ENCODE measurements at places on chromosomes 1 and 21.
A peak's percentile ranks its signal among the peaks of the same experiment; 100 is the strongest.

GRCh38 chr1:223444411-223444810, 51.2 kb downstream of the CCDC185 start:
- peaks cover 7% of the 10 kb centered on the region for H3K27me3 ChIP-seq
- H3K36me3 ChIP-seq: no peaks in the 10 kb centered on the region
- no peak overlapping the region for H3K4me3 ChIP-seq
- no peak for DNase-seq
- no peak overlapping the region for H3K27ac ChIP-seq

DNA sequence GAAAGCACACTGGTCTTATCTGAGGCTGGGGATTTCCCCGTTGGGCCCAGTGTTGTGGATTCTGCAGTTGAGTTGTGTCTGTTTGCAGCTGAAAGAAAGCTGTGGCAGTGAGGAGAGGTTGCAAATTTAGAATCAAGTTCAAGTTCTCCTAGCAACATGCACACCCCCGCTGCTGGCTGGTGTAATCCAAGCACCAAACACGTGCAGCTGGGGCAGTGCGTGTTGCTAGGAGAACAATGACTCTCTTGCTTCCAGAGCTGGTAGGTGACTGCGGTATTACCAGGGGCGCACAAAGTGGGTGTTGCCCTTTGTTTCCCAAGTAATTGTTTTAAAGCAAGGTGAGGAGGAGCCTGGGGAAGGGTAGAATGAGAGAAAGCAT, 91.5 kb downstream of the IER5 start:
- peaks cover 21% of the 10 kb centered on the region for H3K27me3 ChIP-seq
- DNase-seq: peak; percentile 69
- no peaks in the 10 kb centered on the region for H3K36me3 ChIP-seq
- H3K4me1 ChIP-seq: peaks cover 26% of the 10 kb centered on the region
- H3K4me3 ChIP-seq: peak overlapping the region; percentile 59

DNA sequence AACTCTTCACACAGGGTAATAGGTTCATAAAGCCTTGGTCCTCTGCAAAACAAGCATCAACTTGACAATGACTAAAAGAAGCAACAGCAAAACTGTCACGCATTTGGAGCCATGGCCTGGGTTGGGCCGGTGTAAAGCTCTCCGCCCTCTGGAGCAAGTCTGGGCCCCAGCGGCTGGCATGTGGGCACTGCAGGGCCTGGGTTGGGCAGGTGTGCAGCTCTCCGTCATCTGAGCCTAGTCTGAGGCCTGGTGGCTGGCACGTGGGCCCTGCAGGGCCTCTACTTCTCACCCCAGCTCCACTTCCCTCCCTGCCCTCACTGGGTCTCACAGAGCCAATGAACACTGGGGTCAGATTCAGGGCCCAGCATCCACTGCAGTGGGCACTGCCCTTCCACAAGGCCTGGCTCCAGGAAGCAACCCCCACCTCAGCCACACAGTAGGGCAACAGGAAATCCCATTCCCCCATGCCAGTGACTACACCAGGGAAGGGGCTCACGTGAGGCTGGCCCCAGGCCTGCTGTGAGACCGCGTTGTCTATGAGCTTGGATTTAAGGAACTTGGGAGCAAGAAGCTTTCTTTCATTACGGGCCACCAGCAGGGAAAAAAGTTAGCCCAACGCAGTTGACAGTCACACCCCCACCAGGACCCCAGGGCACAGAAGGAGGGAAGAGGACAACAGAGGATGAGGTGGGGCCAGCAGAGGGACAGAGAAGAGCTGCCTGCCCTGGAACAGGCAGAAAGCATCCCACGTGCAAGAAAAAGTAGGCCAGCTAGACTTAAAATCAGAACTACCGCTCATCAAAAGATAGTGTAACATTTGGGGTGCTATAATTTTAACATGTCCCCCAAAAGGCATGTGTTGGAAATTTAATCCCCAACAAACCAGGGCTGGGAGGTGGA, 52.7 kb downstream of the NPHP4 start:
- no peaks in the 10 kb centered on the region for H3K27me3 ChIP-seq
- no peak overlapping the region for H3K4me3 ChIP-seq
- no peaks in the 10 kb centered on the region for H3K4me1 ChIP-seq
- H3K27ac ChIP-seq: no peak overlapping the region
- peak; percentile 39 for DNase-seq
- peaks cover 28% of the 10 kb centered on the region for H3K36me3 ChIP-seq

GRCh38 chr1:20329793-20330542, 39.3 kb downstream of the VWA5B1 start:
- H3K4me1 ChIP-seq: peaks cover 12% of the 10 kb centered on the region
- peaks cover 37% of the 10 kb centered on the region for H3K27me3 ChIP-seq
- no peak for DNase-seq

GRCh38 chr1:10653370-10654125, 142.9 kb downstream of the CASZ1 start:
- no peak overlapping the region for H3K27ac ChIP-seq
- H3K27me3 ChIP-seq: no peaks in the 10 kb centered on the region
- DNase-seq: no peak
- H3K4me1 ChIP-seq: peaks cover 4% of the 10 kb centered on the region
- H3K36me3 ChIP-seq: no peaks in the 10 kb centered on the region
- H3K4me3 ChIP-seq: no peak overlapping the region

DNA sequence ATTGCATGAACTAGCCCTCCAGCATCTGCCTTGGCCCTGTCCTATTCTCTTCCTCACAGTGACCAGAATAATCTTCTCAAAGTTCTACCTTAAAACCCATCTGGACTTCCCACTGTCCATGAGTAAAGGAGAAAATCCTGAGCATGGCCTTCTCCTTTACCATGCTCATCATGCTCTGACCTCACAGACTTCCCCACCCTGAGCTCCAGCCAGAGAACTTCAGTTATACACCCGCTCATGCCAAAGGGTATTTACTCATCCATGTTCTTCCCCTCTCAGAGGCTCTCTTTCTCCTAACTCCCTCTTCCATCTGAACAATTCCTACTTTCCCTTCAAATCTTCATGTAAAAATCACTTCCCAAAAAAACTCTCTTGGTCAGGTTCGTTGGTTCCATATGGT, 188.4 kb downstream of the SETD4 start:
- no peaks in the 10 kb centered on the region for H3K4me1 ChIP-seq
- H3K27ac ChIP-seq: no peak overlapping the region
- H3K27me3 ChIP-seq: peaks cover 10% of the 10 kb centered on the region
- no peak overlapping the region for H3K4me3 ChIP-seq
- DNase-seq: no peak
- H3K36me3 ChIP-seq: no peaks in the 10 kb centered on the region

GRCh38 chr1:28193701-28194161, 17.2 kb upstream of the PTAFR start:
- H3K4me3 ChIP-seq: no peak overlapping the region
- H3K36me3 ChIP-seq: peaks cover 10% of the 10 kb centered on the region
- H3K4me1 ChIP-seq: peaks cover 11% of the 10 kb centered on the region
- no peak for DNase-seq

DNA sequence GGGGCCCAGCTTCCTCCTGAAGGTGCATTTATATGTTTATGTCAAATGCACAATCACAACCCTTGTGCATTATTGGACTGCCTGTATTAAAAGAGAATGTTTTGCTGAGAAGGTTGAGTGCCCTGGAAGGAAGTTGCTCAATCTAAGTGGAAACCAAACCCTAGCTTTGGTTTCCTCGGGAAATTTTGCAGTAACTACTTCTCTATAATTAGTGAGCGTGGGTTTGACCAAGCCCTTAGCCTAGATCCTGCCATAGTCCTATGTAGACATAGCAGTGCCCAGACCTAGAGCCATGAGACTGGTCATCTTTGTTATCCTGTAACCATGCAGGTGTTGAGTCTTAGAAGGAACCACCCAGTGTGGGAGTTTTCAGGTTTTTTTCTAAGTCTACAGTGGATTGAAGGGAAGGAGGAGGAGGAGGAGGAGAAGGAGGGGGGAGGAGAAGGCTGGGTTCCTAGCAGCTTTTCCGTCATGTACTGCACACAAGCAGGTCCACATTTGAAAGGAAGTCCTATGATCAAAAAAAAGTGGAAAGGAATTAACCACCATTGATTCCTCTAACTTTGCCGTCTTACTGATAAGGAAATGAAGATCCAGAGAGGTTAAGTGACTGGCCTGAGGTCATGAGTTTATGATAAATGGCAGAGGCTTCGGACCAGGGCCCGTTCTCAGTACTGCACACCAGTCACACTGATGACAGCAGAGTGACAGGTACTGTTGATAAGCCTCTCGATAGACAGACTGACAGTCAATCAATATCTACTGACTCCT, 72.2 kb upstream of the LYST start:
- H3K4me1 ChIP-seq: peaks cover 5% of the 10 kb centered on the region
- H3K27ac ChIP-seq: no peak overlapping the region
- H3K36me3 ChIP-seq: no peaks in the 10 kb centered on the region
- H3K27me3 ChIP-seq: peaks cover 4% of the 10 kb centered on the region

DNA sequence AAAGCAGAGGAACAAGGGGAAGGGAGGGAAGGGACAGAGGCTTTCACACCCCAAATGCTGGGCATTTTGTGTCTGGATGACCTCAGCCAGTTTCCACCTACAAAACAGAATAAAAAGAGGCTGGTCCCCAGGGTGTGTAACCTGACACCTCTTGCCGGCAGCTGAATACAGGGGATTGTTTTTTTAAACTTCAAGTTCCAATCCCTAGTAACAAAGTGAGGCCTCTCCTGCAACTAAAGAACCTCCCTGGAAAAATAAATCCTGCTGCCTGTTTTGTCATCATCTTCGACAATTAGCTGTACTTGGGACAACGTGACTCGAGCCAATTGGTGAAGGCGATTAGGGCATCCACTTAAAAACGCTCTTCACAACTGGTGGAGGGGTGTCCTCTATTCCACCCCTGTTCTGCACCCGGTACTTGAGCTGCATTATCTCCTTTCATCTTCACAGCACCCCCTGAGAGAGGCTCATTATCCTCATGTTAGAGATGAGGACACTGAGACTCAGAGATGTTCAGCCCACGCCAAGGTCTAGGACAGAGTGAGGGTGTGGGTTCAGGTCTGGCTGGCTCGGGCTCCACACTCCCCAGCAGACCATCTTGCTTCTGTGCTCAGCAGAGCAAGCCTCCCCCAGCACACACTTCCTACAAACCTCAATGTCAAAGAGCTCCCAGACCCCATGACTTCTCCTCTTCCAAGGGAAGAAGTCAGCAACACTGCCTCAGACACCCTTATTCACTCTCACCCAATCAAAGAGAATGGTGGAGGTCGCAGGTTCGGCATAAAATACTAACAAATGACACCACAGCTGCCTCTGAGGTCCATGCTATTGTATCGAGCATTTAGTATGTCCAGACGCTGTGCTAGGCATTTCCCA, 15.2 kb downstream of the ITPKB start:
- peaks cover 60% of the 10 kb centered on the region for H3K4me1 ChIP-seq
- DNase-seq: no peak
- peaks cover 23% of the 10 kb centered on the region for H3K36me3 ChIP-seq

GRCh38 chr1:179087665-179088064, 5.8 kb downstream of the TOR3A start:
- H3K4me1 ChIP-seq: peaks cover 18% of the 10 kb centered on the region
- no peak overlapping the region for H3K4me3 ChIP-seq
- DNase-seq: no peak
- H3K36me3 ChIP-seq: peaks cover 12% of the 10 kb centered on the region
- H3K27me3 ChIP-seq: no peaks in the 10 kb centered on the region

GRCh38 chr1:203534526-203534925, 40.6 kb downstream of the OPTC start:
- H3K4me3 ChIP-seq: no peak overlapping the region
- H3K4me1 ChIP-seq: peaks cover 20% of the 10 kb centered on the region
- no peak for DNase-seq
- no peaks in the 10 kb centered on the region for H3K27me3 ChIP-seq
- peak overlapping the region; percentile 66 for H3K27ac ChIP-seq

- peaks cover 19% of the 10 kb centered on the region for H3K27me3 ChIP-seq
- no peak overlapping the region for H3K4me3 ChIP-seq
- H3K4me1 ChIP-seq: peaks cover 21% of the 10 kb centered on the region
- no peak overlapping the region for H3K27ac ChIP-seq
Measured at GRCh38 chr1:182599339-182599738, 4.8 kb downstream of the RGS16 start.

- H3K27ac ChIP-seq: no peak overlapping the region
- H3K4me1 ChIP-seq: no peaks in the 10 kb centered on the region
- DNase-seq: no peak
- H3K36me3 ChIP-seq: no peaks in the 10 kb centered on the region
Measured at GRCh38 chr1:239912471-239912870, 179.2 kb upstream of the FMN2 start.

DNA sequence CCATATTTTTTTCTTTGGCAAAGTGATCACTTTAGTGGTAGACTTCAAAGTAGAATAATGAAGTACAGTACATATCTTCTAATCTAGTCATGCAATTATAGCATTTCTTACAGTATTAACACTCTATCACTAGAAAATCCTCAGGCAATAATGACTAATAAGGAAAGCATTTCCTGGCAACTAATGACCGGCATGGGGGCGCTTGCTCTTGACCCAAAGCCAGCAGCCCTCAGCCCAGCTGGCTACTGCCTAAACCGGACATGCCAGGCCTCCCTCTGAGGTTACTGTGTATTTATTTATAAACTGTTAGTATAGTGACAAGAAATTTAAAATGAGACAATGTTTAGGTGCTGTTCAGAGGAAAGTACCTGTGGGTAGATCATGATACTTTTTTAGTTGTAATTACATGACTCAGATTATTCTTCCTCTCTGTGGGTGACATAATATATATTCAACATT, 633.8 kb downstream of the PTPRC start:
- H3K27ac ChIP-seq: no peak overlapping the region
- H3K4me1 ChIP-seq: peaks cover 8% of the 10 kb centered on the region
- no peaks in the 10 kb centered on the region for H3K36me3 ChIP-seq
- H3K27me3 ChIP-seq: no peaks in the 10 kb centered on the region
- DNase-seq: no peak

DNA sequence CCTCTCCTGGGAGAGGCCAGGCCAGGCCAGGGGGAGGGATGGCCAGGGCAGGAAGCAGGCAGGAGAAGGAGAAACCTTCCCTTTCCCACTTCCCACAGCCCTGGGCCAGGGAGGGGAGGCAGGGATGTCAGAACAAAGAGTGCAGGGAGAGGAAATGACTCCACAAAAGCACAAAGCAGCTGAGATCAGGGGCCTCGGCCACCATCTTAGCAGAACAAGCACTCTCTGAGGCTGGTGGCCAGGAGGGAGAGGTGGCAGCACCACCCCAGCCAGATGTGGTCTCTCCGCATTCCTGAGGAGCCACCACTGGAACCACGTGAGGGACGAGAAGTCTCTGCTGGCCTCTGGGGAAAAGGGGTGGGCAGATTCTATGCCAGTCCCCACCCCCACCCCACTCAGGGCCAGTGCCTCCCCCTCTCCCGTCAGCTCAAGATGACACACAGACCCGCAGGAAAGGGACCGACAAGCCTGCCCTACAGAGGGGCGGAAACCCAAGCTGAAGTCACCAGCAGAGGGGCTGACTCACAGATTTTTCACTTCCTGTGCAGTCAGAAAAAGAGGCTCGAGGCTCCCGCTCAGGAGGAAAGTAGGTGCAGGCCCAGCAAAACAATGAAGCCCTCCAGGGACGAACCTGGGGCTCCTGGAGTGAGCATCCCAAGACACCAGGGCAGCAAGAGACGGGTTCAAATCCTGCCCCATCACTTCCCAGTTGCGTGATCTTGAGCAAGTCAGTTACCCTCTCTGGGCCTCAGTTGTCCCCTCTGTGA, 24.1 kb upstream of the ALDH4A1 start:
- peak overlapping the region; percentile 48 for H3K27ac ChIP-seq
- H3K4me3 ChIP-seq: no peak overlapping the region
- no peaks in the 10 kb centered on the region for H3K27me3 ChIP-seq
- H3K36me3 ChIP-seq: no peaks in the 10 kb centered on the region
- H3K4me1 ChIP-seq: peaks cover 42% of the 10 kb centered on the region
- no peak for DNase-seq

Measured in type B pancreatic cell (in vitro differentiated cells).